Dermis microvascular lymphatic vessel endothelial cell (primary cell): ENCODE measurements at places on chromosomes 6 and 20.

- DNase-seq = no peak
Observed at GRCh38 chr6:4808396-4808795, 32.2 kb downstream of the CDYL start.

DNA sequence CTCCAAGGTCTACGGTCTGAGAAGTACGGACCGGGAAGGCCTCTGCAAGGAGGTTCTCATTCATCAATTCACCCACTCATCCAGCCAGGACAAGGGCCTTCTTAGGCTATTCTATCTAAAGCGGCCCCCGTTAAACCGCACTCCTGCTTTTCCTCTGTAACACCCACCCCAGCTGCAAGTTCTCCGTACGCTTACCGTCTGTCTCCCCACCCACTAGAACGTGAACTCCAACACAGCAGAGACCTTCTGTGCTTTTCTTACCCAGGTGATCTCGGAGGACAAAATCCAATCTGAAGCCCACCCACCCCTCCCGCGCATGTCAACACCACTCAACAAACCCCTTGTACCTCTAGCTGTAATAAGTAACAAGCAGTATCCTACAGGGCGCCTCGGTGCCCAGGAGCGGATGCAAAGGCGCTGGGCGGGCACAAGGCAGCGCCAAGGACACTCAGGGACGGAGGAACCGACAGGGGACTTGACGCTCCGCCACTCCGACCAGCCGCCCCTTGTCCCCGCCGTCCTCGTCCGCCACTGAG, 351 bp downstream of the AURKA start:
- DNase-seq = peak; percentile 22

DNA sequence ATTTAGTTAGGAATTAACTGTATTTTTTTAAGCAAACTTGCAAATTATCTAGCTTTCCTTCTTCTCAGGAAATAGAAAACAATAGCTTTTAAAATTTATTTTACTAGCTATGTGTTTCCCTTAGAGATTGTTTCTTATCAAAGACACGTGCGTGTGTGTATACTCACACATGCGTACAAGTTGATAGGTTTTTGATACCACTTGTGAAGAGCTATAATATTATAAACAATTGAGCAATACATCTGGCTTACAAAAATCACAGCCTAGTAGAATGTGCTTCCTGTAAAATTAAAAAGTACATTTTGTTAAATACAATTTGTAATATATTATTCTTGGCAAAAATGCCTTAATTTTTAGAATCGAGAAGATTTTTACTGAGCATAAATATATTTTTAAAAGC, 33.9 kb downstream of the COL12A1 start:
- DNase-seq = no peak

DNA sequence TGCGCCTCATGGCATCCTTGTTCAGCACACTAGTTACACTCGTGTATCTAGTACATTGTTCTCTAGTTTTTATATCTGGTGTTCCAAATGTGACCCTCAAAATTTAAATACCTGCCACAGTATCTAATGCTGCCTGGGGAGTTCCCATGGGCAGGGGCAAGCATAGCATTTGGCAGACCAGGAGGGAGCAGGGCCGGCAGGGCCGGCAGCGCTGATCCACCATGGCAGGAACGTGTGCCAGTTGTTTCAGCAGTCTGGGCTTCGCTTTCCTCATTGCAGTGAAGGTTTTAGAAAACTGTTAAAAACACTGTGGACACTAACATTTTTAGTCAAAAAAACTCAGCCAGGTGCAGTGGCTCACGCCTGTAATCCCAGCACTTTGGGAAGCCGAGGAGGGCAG, 19.2 kb downstream of the NANP start:
- no peak for DNase-seq

DNA sequence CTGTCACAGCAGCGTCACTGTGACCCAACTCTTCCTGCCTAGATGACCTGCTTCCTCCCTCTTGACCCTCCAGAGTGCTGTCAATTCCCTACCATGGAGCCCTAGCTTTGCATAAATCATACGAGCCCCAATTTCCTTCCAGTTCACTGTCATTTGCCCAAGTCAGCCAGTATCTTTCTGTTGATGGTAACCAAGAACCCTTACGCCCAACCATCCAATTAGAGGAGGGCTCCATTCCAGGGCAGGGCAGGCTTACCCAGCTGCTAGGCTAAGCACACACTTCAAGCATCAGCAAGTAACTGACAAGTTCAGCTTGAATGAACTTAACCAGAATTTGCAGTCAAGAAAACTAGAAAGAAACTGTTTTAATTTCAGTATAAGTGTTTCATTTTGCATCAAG, 25.7 kb downstream of the WFDC3 start:
- no peak for DNase-seq

GRCh38 chr20:25346349-25346748, 44.3 kb downstream of the ABHD12 start:
- DNase-seq = no peak

DNA sequence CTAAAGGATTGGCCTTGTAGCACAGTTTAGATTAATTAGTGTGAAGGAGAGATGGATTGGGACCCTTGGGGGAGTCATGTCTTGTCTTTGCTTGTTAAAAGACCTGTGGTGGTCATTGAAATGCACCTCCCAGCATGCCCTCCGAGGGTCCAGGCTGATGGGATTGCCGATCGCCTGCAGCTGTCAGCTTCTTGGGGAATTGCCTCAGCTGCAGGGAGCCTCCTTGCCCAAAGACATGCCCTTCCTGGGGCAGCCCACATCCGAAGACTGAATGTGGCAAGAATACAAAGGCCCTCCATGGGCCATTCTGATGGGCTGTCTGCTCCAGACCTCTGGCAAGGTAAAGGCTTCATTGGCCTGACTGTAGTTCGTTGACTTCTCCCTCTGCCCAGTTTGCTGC, 150.7 kb downstream of the FARS2 start:
- DNase-seq = no peak

- no peak for DNase-seq
Observed at GRCh38 chr6:166782520-166782919, 155.5 kb upstream of the RPS6KA2 start.

DNA sequence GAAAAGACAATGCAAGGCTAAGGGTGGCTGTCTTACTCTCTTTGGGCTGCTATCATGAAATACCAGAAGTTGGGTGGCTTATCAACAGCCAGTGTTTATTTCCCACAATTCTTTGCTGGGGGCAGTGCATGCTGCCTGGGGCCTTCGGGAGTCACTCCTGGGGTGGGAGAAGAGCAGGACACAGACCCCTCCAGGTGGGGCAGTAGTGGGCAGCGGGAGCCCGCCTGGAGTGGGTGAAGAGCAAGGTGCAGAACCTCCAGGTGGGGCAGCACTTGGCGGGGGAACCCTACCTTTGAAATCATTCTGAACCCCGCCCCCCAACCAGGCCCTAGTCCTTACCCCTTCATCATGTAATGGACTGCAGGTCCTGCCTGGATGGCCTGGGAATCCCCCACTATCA, 69.6 kb upstream of the THBS2 start:
- DNase-seq = no peak

GRCh38 chr6:106334646-106335448, 9.3 kb upstream of the ATG5 start:
- peak; percentile 47 for DNase-seq

GRCh38 chr6:122623279-122623678, 13.1 kb downstream of the PKIB start:
- no peak for DNase-seq

GRCh38 chr6:82492134-82492533, 128.5 kb downstream of the TPBG start:
- DNase-seq = no peak
